ENCODE measurements at places on chromosomes 11 and 22.

DNA sequence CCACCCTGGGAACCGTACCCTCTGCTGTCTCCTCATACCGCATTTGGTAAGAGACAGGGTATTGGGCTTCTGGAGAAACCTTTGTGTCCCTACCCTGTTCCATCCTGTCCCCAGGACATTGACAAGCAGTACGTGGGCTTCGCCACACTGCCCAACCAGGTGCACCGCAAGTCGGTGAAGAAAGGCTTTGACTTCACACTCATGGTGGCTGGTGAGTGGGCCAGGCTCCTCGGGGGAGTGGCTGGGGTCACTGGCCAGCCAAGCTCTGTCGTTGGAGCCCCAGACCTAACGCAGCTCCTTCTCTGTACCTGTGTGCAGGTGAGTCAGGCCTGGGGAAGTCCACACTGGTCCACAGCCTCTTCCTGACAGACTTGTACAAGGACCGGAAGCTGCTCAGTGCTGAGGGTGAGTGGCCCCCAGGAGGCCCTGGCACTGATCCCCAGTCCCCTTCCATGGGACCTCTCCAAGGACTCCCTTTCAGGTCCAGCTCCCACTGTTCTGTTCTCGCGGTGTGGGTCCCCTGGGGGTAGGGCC lies 3.8 kb upstream of the GP1BB start:
- peaks cover 51% of the 10 kb centered on the region for H3K4me1 ChIP-seq
- DNase-seq = no peak
- H3K27ac ChIP-seq = no peak overlapping the region
- H3K4me3 ChIP-seq = peak overlapping the region; percentile 78

DNA sequence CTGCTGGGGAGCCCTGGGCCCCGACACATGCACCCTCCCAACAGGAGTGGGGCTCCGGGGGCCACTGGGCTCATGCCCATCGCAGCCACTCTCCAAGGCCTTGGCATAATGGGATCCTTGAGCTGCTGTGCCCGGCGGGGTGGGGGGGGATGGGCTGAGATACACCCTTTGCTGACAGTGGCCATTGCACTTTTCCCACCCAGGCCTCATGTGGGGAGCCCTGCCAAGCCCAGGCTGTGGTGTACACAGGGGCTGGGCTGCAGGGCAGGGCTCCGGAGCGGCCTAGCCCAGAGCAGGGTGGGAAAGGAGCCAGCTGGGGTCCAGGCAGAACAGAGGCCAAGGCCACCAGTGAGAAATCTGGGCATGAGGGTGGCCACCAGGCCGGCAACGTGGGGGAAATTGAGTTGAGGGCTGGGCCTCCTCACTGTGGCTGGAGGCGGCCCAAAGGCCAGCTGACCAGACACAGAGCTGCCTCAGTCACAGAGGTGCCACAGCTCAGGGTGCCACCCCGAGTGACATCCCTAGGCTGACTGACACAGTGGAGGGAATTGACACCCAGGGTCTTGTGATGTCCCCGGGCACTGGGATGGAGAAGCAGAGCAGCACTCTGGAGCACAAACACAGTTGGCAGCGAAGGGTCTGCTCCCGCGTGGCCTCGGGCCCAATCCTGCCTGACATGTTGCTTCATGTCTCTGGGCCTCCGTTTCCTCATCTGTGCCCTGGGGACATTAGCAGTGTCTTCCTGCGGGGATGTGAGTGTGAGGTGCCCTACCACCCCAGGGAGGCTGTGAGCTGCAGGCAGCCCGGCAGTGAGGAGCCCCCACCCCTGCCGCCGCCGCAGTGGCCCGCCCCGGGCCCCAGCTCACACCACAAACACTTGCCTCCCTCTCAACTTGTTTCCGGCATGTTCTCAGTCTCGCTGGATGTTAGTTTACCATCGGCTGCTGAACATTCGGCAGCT lies 30.4 kb downstream of the RTN4R start:
- DNase-seq = no peak
- no peak overlapping the region for H3K4me3 ChIP-seq
- H3K27me3 ChIP-seq = peaks cover 11% of the 10 kb centered on the region
- peaks cover 17% of the 10 kb centered on the region for H3K4me1 ChIP-seq
- H3K27ac ChIP-seq = no peak overlapping the region

DNA sequence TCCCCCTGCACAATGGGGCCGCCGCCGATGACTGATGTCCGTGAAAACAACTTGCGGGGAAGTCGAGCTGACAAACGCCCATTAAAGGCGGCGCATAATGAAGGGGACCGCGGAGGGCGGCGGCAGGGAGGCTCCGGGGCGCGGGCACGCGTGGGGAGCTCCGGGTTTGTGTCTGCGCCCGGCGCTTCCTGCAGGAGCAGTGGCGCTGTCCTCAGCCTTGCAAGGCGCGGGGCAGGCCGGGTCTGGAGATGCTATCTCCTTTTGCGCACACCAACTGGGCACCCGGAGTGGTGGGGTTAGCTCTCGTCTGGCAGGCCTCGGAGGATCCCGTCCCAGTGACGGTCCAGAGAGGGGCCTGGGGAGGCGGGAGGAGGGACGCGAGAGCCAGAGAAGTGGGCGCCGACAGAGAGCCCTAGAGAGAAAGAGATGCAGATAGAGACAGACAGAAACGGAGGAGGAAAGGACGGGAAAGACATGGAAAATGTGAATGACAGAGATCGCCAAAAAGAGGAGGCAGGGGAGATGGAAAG lies 390 bp upstream of the FGF3 start:
- no peak for DNase-seq
- H3K4me3 ChIP-seq = no peak overlapping the region
- no peak overlapping the region for H3K27ac ChIP-seq
- peaks cover 18% of the 10 kb centered on the region for H3K4me1 ChIP-seq
- H3K27me3 ChIP-seq = peaks cover 94% of the 10 kb centered on the region

DNA sequence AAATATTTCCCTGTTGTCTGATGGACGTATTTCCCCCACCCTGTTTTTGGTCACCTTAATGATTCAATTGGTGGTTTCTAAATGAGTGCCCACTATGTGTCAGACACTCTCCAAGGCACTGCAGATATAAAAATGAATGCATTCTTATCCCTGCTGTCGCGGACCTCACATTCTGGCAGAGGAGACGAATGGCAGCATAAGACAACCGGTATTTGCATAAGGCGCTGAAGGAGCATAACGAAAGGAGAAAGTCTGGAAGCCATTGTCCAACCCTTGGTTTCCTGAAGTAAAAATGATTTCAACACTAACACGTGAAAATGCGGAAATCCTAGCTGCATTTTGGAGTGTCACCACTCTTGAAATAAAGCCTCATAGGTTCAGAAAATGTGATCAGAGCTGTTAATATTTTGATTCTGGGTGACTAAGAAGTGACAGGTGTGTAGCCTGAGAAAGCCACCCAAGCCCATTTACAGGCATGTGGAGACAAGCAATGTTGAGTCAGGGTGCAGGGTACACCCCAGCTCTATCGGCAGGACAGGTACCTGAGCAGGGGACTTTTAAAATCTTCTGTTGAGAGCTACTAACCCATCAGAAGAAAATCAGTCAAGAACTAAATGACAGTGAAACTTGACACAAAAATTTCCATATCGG lies 10.1 kb upstream of the GAB2 start:
- H3K27me3 ChIP-seq = no peaks in the 10 kb centered on the region
- H3K27ac ChIP-seq = no peak overlapping the region
- no peaks in the 10 kb centered on the region for H3K4me1 ChIP-seq
- no peak for DNase-seq

- no peaks in the 10 kb centered on the region for H3K36me3 ChIP-seq
- DNase-seq = no peak
- no peak overlapping the region for H3K27ac ChIP-seq
- peaks cover 25% of the 10 kb centered on the region for H3K4me1 ChIP-seq
- H3K4me3 ChIP-seq = no peak overlapping the region
Observed at GRCh38 chr22:30279046-30279788, 10.1 kb downstream of the CASTOR1 start.

GRCh38 chr11:13168271-13168670 lies 109.3 kb upstream of the BMAL1 start:
- no peak for DNase-seq
- peaks cover 1% of the 10 kb centered on the region for H3K4me1 ChIP-seq
- no peaks in the 10 kb centered on the region for H3K36me3 ChIP-seq
- H3K27me3 ChIP-seq = peaks cover 8% of the 10 kb centered on the region
- no peak overlapping the region for H3K27ac ChIP-seq
- no peak overlapping the region for H3K4me3 ChIP-seq

DNA sequence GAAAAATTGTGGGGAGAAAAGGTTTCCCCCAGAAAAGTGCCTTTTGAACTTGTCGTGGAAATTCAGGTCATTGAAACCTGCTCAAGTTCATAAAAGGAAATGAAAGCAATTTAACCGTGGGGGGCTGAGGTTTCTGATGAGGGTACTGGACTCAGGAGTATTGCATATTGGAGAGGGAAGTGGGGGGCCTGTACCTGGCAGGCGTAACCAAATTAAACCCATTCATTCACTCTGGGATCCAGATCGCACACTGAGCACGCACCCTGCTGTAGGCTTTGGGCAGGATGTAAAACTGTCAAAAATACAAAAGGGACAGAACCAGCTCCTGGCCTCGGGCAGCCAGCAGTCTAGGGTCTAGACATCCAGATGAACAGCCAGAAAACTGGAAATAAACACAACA lies 1517.4 kb downstream of the BRD1 start:
- no peak overlapping the region for H3K4me3 ChIP-seq
- DNase-seq = no peak
- no peaks in the 10 kb centered on the region for H3K36me3 ChIP-seq
- no peaks in the 10 kb centered on the region for H3K4me1 ChIP-seq
- H3K27ac ChIP-seq = no peak overlapping the region

DNA sequence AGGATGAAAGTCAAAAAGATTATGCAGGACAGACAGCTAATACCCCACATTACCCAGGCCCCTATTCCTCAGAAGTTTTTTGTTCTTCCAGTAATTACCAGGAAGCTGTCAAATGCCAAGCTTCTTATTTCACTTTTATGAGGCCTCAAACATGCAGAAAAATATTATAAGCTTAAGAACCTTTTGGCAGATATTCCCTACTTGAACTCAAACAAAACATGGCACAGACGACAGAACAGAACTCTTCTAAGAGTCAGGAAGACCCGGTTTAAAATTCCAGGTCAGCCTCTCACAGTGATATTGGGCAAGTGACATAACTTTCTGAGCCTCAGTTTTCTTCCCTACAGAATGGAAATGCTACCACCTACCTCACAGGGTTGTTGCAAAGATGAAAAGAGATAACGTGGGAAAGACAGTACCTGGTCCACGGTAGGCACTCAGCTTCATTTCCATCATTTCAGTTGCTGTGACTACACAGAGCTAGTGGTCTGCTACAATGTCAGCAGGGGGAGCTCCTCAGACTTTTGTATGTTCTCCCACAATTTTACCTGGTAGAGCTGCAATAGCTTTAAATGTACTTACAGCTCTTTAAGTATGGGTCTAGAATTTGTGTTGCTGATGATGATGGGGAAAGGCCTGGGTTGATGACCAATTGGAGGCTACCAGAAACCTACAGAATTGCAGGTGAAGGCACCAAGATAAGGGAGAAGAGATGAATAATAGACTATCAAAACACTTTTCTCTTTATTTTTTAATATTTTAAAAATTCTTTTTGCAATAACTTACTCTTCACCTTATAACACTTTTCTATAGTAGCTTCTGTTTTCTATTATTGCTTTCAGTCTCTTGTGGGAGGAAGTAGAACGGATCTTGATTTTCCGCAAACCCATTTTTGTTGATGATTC lies 98.3 kb upstream of the CHRM4 start:
- no peak overlapping the region for H3K27ac ChIP-seq
- no peaks in the 10 kb centered on the region for H3K27me3 ChIP-seq
- peak; percentile 59 for DNase-seq
- H3K36me3 ChIP-seq = peaks cover 5% of the 10 kb centered on the region
- peaks cover 1% of the 10 kb centered on the region for H3K4me1 ChIP-seq
- no peak overlapping the region for H3K4me3 ChIP-seq

DNA sequence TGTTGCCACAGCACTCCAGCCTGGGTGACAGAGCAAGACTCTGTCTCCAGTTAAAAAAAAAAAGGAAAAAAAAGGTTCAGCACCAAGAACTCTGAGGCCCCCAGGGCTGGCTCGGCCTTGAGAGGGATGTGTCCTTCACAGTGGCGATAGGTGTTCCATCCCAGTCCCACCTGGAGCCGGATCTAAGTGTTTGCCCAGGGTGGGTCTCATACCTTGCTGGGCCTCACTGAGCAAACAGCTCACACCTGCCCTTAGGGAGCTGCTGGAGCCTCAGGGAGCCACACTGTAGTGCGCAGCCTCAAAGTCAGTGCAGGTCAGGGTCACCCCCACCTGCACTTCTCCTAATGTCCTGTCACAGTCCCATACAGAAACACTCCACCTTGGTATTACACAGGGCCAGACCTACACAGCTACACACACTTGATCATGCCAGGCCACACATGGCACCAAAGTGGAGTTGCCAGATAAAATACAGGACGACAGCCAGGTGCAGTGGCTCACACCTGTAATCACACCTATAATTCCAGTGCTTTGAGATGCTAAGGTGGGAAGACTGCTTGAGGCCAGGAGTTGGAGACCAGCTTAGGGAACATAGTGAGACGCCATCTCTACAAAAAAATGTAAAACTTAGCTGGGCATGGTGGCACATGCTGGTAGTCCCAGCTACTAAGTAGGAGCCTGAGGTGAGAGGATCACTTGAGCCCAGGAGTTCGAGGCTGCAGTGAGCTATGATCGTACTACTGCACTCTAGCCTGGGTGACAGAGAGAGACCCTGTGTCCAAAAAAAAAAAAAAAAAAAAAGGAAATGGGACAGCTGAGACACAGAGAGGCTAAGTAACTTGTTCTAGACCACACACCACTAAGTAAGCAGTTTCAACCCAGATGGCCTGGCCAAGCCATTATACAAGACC lies 7.3 kb downstream of the STARD10 start:
- peaks cover 4% of the 10 kb centered on the region for H3K27me3 ChIP-seq
- H3K4me1 ChIP-seq = peaks cover 25% of the 10 kb centered on the region
- DNase-seq = no peak
- no peak overlapping the region for H3K4me3 ChIP-seq

DNA sequence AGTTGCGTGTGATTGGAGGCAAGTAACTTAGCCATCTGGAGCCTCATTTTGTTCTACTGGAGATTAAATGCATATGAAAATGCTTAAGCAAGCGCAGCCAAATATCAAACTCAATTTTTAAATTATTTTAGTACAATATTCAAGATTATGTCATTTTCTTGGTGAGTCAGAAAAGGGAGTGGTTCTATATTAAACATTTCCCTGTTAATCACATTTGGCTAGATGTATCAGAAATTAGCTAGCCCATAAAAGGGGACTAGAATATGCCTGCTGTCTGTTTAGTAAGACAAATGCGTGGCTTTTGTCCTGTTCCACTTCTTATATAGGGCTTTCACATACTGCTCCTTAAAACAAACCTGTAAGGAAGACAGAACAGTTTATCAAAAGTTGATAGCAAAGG lies 35.0 kb upstream of the BMAL1 start:
- H3K36me3 ChIP-seq = no peaks in the 10 kb centered on the region
- no peak for DNase-seq
- H3K4me3 ChIP-seq = no peak overlapping the region
- H3K4me1 ChIP-seq = peaks cover 1% of the 10 kb centered on the region
- H3K27ac ChIP-seq = no peak overlapping the region

Measured in mesenchymal stem cell (in vitro differentiated cells and primary cell).